ENCODE measurements at places on chromosomes 6 and 20. TPM values are rescaled to one million over a fixed set of nuclear protein-coding genes. Genes with fewer than 3 reads are reported as not detected.
A peak's percentile ranks its signal among the peaks of the same experiment; 100 is the strongest.

GRCh38 chr20:10714236-10714975 is 40.6 kb upstream of the JAG1 start:
- DNase-seq = no peak

GRCh38 chr20:23493172-23493772 is 2.4 kb downstream of the CST8 start:
- DNase-seq = no peak

- DNase-seq = no peak
These were observed 69.0 kb upstream of the CCN2 start for GRCh38 chr6:132020138-132020581.

- DNase-seq = no peak
These were observed 400 bp upstream of the TRMT11 start for GRCh38 chr6:125985979-125986300.

DNA sequence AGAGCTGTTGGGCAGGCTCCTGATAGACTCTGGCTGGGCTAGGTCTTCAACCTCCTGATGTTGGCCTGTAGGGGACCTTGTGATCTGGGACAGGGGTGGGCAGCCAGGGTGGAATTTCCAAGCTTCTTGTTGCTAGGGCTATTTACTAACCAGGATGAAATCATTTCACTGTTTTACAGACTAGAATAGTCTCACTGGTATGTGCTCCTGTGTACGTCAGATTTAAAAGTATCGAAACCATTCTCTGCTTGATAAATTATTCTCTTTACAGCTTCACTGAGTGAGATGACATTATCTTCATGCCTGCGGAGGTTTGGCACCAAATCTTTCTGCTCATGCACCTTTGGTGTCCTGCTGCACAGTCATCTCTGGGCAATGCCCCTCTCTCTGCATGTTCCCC is 10.9 kb downstream of the EDN1 start:
- no peak for DNase-seq

- DNase-seq = no peak
These were observed 105.0 kb downstream of the SYCP2 start for GRCh38 chr20:59828125-59829053.

GRCh38 chr20:48295966-48296421 is 510.7 kb upstream of the SULF2 start:
- no peak for DNase-seq

GRCh38 chr20:64055893-64056638 is 6.6 kb upstream of the SOX18 start:
- DNase-seq = peak; percentile 41

GRCh38 chr6:144246988-144247387 is 38.1 kb upstream of the UTRN start:
- DNase-seq = no peak

GRCh38 chr6:111854683-111855082 is 18.6 kb downstream of the FYN start:
- DNase-seq = no peak

GRCh38 chr6:132246632-132247270 is 154.5 kb downstream of the MOXD1 start:
- DNase-seq = no peak

- DNase-seq = no peak
These were observed 61.4 kb downstream of the EZR start for GRCh38 chr6:158757753-158758090.

DNA sequence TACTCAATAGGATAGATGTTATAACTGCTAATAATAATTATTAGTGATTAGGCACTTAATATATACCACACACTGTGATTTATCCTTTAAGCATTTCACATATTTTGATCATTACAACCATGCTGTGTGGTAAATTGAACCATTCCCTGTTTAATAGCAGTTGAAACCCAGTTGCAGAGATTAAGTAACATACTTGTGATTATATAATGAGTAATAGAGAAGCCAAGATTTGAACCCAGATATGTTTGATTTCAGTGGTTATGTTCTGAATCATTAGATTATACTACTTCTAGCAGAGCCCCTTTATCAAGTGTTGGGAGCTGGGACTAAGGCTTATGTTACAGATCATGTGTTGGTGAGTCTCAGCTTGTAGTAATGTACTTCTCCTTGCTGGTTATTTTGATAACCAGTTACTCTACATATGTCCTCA is 44.1 kb downstream of the STK4 start:
- DNase-seq = no peak

- no peak for DNase-seq
These were observed 1.5 kb upstream of the CCR6 start for GRCh38 chr6:167121335-167121841.

DNA sequence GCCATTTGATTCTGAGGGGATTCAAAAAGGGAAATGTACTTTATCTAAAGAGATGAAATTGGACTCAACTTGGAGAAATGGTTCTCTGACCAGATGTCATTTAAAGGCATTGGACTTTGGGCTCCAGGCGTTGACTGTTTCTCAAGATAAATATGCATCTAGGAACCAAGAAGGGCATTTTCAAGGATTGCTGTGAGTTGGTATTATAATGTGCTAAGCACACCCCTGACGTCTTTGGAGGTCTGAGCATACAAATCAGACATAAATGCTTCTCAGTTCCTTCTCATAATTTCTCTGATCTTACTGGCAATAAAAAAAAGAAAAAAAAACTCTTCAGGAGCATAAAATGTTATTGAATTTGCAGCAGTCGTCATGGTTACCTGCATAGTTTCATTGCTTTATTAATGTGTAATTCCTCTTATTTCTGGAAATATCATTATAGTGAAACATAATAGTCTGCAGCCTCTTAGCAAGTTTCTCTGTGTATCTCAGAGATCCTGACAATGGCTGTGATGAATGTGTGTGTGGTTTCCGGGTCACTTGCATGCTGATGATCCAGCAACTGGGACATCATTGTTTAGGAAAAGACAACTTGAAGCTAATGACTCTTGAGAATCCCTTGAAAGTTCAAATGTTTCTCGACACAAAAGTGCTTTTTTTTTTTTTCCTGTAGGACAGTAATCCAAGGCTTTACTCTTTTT is 136.0 kb downstream of the AIG1 start:
- no peak for DNase-seq

- no peak for DNase-seq
These were observed 192.5 kb downstream of the MYLK4 start for GRCh38 chr6:2558098-2558680.

DNA sequence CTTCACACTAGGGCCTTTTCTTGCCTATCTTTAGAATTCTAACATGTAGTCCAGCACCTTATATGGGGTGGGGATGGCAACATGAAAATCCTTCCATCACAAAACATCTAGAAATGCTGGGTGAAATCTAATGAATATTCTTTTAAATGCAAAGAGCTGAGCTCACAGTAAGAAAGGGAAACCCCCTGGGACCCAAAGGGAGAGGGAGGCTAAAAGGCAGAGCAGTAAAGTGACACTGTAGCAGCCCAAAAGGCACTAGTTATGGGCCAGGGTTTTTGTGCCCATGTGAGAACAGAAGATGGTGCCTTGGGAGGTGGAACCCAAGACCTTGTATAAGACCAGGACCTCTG is 66.7 kb downstream of the TRAM2 start:
- no peak for DNase-seq

DNA sequence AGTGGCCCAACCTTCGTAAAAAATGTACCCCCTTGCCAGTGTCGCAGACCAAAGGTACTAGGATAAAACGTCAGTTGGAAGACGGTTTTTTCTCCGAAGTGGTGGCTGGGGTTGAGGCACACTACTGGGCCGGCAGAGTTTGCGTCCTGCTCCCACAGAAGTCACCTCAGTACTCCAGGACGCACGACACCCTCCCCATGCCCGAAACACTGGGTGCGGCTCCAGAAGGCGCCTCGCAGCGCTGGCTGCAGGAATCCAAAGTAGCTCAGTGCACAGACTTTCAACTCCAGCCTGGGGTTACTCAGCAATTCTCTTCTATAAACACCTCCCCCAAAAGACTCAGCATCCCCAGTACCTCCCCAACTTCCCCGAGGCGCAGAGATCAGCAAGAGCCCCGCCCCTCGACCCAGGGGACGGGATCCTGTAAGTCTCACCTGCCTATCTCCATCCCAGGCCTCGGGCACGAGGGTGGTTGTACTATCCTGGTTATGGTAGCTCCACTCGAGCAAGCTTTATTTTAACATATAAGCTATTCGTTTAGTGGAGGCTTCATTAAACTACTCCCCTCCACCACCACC is 88.2 kb downstream of the ZFP64 start:
- DNase-seq = no peak

GRCh38 chr6:152146385-152146784 is 338.9 kb downstream of the ESR1 start:
- no peak for DNase-seq

GRCh38 chr20:63378626-63379025 is 17.5 kb upstream of the CHRNA4 start:
- DNase-seq = no peak

DNA sequence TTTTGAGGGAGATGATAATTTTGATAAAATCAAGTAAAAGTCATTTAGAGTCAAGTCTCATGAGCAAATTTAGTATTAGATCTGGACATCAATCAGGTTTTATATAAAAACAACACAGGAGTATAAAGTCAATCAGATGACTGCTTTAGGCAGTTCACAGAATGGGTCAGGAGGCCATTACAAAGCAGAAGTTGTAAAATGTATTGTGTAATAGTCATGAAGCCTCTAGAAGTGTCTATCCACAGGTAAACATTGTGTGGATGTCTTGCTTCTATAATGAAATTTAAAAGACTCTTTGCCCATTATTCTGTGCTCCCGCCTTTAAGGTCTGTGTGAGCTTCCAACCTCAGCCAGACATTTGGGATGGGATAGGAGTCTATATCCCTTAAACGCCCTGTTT is 28.8 kb downstream of the MAP7 start:
- DNase-seq = no peak

- DNase-seq = no peak
These were observed 8.4 kb downstream of the GABBR1 start for GRCh38 chr6:29624520-29624961.

- no peak for DNase-seq
These were observed 114.9 kb upstream of the ATXN1 start for GRCh38 chr6:16876201-16876600.

- DNase-seq = no peak
These were observed 659.0 kb upstream of the HS3ST5 start for GRCh38 chr6:115001731-115002350.

- no peak for DNase-seq
These were observed 67.0 kb downstream of the IYD start for GRCh38 chr6:150435832-150436231.

DNA sequence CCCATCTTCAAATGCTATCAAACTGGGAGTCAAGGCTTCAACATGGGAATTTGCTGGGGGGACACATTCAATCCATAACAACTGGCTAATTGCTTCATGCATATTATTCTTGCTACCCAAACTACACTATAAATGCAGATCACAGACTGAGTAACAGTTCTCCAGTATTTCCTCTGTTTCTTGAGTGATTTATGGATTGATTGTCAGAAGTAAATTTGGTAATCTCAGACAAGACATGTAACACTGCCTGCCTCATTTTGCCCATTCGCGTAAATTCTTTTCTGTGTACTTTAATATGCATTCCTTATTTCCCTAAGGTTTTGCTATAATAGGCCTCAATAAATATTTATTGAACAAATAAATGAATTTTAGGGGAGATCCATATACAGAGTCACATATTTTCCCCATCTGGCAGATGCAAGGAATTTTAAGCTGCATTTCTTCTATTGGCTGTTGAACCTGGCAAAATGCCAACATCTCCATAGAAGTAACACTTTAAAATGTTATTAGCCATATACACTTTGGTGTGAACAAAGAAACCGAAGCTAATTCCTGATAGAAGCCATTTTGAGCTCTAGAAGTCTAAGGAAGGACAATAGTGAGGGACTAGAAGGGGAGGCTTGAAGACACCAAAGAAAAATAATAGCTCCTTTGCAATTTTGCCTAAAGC is 98.2 kb downstream of the QRSL1 start:
- no peak for DNase-seq

SOBP gene
- total RNA-seq = 1.6 TPM

HLA-G gene
- 0.45 TPM for total RNA-seq

CDH26 gene
- 1.1 TPM for total RNA-seq

MOG gene
- not detected for total RNA-seq

HTR1E gene
- total RNA-seq = not detected

GCLC gene
- total RNA-seq = 45.9 TPM

HSPA1A gene
- 1,263 TPM for total RNA-seq

GFOD1 gene
- total RNA-seq = 8.7 TPM

GCNT2 gene
- 14.3 TPM for total RNA-seq

UNC93A gene
- total RNA-seq = not detected

BPIFB1 gene
- 8.5 TPM for total RNA-seq

FAM229B gene
- 13.0 TPM for total RNA-seq

LST1 gene
- total RNA-seq = not detected
